IPS DF 19.7 (cell line): ENCODE measurements at places on chromosomes 6 and 20.

GRCh38 chr20:64025826-64026412, 10.1 kb upstream of the C20orf204 start:
- no peak for DNase-seq

DNA sequence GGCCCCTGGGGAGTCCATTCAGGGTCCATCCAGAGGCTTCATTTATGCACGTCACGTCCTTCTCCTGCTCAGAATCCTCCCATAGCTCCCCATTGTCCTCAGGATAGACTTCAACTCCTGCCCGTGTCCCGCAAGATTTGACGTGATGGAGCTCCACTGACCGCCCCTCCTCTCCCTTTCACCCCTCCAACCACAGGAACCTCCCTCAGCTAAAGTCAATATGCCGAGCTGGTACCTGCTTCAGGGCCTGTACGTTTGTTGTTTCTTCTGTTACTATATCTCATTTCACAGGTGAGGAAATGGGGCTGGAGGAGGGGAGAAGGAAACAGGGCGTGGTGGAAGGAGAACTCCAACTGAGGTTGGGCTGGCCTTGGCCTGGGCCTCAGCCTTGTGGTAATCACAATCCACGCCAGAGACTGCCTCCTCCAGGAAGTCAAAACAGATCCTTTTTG, 38.6 kb downstream of the CEBPB start:
- no peak for DNase-seq

DNA sequence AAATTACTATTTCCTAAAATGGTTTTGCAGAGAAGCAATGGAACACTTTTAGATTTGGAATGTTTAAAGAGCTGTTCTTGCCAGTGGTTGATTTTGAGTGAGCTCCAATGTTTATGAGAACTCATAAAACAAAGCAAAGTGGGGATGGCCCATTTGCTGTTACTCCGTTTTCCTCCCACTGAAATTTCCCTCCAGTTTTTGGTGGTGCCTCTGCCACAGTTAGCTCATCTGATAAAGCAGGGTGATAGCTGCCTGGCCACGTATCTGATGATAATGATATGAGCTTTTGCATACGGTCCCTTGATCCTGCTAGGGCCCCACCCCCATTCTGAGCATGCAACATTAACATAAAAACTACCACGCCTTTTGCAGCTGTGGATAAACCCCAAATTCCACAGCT, 10.4 kb downstream of the CD83 start:
- DNase-seq: no peak

- DNase-seq: no peak
Observed at GRCh38 chr20:45100563-45101245, at the start of gene KCNS1. Gene KCNS1 (minus strand): TSS chr20:45101127. CDS start chr20:45099236, 1,891 bp downstream.

- DNase-seq: no peak
Observed at GRCh38 chr6:136225496-136225895, 24.6 kb downstream of the MTFR2 start.

DNA sequence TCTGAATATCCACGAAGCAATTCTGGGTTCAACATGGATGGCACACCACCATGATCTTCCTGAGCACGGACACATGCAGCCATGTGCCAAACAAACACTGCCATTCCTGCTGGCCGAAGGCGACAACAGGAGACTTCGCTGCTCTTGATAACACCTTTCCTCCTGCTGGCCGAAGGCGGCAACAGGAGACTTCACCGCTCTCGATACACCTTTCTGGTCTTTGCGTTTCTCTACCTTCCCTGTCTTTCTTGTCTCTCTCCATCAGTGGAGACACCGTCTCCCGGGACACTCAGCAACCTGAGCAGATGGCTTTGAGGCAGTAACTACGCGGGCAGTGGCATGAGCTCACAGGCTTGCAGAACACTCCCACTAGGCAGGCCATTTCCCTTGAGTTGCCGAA, 54.9 kb upstream of the MPC1 start:
- no peak for DNase-seq

DNA sequence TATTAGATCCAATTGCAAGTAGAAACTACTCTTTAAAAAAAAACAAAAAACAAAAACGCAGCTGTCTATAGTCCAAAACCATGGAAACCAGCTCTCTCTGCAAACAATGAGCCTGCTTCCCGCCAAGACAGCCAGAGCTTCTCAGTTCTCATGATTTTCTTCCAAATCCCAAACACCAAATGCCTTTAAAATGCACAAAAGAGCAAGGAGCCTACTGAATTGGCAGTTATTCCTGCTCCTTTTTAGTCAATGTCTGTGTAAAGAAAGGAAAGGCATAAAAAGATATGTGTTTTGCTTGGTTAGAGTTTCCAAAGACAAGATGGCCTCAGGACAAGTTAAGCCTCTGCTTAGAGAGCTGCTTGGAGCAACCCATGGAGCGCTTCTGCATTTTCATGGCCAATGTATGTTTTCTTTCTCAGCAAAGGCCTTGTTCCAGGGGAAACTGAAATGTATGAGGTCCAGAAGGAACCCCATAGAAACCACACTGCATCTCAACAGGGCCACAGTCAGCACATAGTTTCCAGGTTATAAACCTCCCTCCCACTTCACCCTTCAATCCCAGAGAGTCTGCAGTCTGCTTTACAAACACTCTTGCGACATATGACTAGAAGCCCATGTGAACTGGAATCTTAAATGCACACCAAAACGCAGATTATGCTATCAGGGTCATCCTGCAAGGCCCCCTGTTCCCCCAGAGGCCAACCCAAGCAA, 209.3 kb upstream of the TAB2 start:
- DNase-seq: no peak
